ENCODE measurements at places on chromosomes 12 and 14. TPM values are rescaled to one million over a fixed set of nuclear protein-coding genes. Genes with fewer than 3 reads are reported as not detected.

Gene STAT6
- 53.2 TPM for polyA plus RNA-seq

Gene VSX2
- polyA plus RNA-seq = 0.55 TPM

Gene CLEC1B
- polyA plus RNA-seq = 1.2 TPM

Gene CCDC196
- polyA plus RNA-seq = 66.6 TPM

Gene DACT1
- 21.7 TPM for polyA plus RNA-seq

Gene SLC5A8
- polyA plus RNA-seq = 0.40 TPM

Gene BDKRB2
- 2.9 TPM for polyA plus RNA-seq

Gene FAIM2
- 67.5 TPM for polyA plus RNA-seq

Gene TAS2R9
- not detected for polyA plus RNA-seq

Gene P2RX2
- polyA plus RNA-seq = 3.0 TPM

Gene TRHDE
- polyA plus RNA-seq = 3.9 TPM

Gene RTN1
- 10.9 TPM for polyA plus RNA-seq

Gene CCDC175
- 1.3 TPM for polyA plus RNA-seq

Gene NRXN3
- polyA plus RNA-seq = 3.9 TPM

Gene NGB
- polyA plus RNA-seq = 0.76 TPM

Gene NEUROD4
- 0.09 TPM for polyA plus RNA-seq

Gene PAX9
- polyA plus RNA-seq = 0.13 TPM

Gene KRT75
- polyA plus RNA-seq = not detected

Gene FOXN4
- 17.1 TPM for polyA plus RNA-seq

Gene MFAP5
- polyA plus RNA-seq = 41.1 TPM

Gene BIN2
- 29.6 TPM for polyA plus RNA-seq

Gene RDH16
- 0.83 TPM for polyA plus RNA-seq

Gene RECQL
- 9.8 TPM for polyA plus RNA-seq

Gene CTSG
- polyA plus RNA-seq = 9.2 TPM

Gene PIP4K2C
- polyA plus RNA-seq = 78.0 TPM

Gene SOX5
- 93.3 TPM for polyA plus RNA-seq

Gene DIO3
- 2.3 TPM for polyA plus RNA-seq

Gene PZP
- polyA plus RNA-seq = 10.7 TPM

Gene GLT8D2
- polyA plus RNA-seq = 17.3 TPM

Gene INSM2
- 0.55 TPM for polyA plus RNA-seq

Gene FAM222A
- polyA plus RNA-seq = 34.5 TPM

Gene SDS
- 0.34 TPM for polyA plus RNA-seq

Gene TAS2R10
- not detected for polyA plus RNA-seq

Gene PPP4R3A
- polyA plus RNA-seq = 106 TPM

Gene RD3L
- not detected for polyA plus RNA-seq

Gene CYP27B1
- 2.2 TPM for polyA plus RNA-seq

Gene TCL1B
- polyA plus RNA-seq = 5.1 TPM

Gene ABCC9
- 2.1 TPM for polyA plus RNA-seq

Gene CAPZA3
- 210 TPM for polyA plus RNA-seq

Gene NPFF
- polyA plus RNA-seq = not detected

Gene PLXNC1
- 36.5 TPM for polyA plus RNA-seq

Gene IL22
- polyA plus RNA-seq = not detected

Gene SVOP
- polyA plus RNA-seq = 0.37 TPM

Gene PMEL
- polyA plus RNA-seq = 8.2 TPM

Gene RAD9B
- 21.8 TPM for polyA plus RNA-seq

Gene PELI2
- polyA plus RNA-seq = 14.5 TPM

Gene NTN4
- 15.9 TPM for polyA plus RNA-seq

Gene TESPA1
- 1.7 TPM for polyA plus RNA-seq

Gene TAS2R7
- polyA plus RNA-seq = not detected

Gene MMP17
- polyA plus RNA-seq = 13.2 TPM

Gene KIF5A
- polyA plus RNA-seq = 8.4 TPM

Gene TMEM229B
- 12.6 TPM for polyA plus RNA-seq

Measured in testis (tissue), 5 donors.